ENCODE measurements at places on chromosomes 4 and X. TPM values are rescaled to one million over a fixed set of nuclear protein-coding genes. Genes with fewer than 3 reads are reported as not detected.

STOX2 gene
- total RNA-seq = 26.6 TPM

ANK2 gene
- total RNA-seq = 154 TPM

TSPAN7 gene
- 85.8 TPM for total RNA-seq

ADGRL3 gene
- total RNA-seq = 67.2 TPM

SPANXB1 gene
- total RNA-seq = not detected

PPARGC1A gene
- 72.1 TPM for total RNA-seq

SPANXN4 gene
- not detected for total RNA-seq

CPLX1 gene
- 10.1 TPM for total RNA-seq

TREX2 gene
- total RNA-seq = 0.40 TPM

SMIM10 gene
- 1.8 TPM for total RNA-seq

ZNF630 gene
- not detected for total RNA-seq

ARFIP1 gene
- 33.3 TPM for total RNA-seq

CXorf58 gene
- not detected for total RNA-seq

PF4V1 gene
- not detected for total RNA-seq

XPNPEP2 gene
- not detected for total RNA-seq

CTAG1A gene
- total RNA-seq = not detected

PLAC1 gene
- total RNA-seq = not detected

HPGDS gene
- not detected for total RNA-seq

EDNRA gene
- total RNA-seq = 0.25 TPM

ATP5ME gene
- total RNA-seq = 766 TPM

POU3F4 gene
- 0.14 TPM for total RNA-seq

BEND4 gene
- 3.8 TPM for total RNA-seq

NPNT gene
- total RNA-seq = 0.32 TPM

KDR gene
- 0.09 TPM for total RNA-seq

ZNF275 gene
- 5.6 TPM for total RNA-seq

SMIM31 gene
- not detected for total RNA-seq

XAGE1A gene
- not detected for total RNA-seq

ALG13 gene
- 56.3 TPM for total RNA-seq

ADGRG4 gene
- total RNA-seq = 0.14 TPM

ZBTB49 gene
- 3.1 TPM for total RNA-seq

CTPS2 gene
- 5.8 TPM for total RNA-seq

MMRN1 gene
- total RNA-seq = not detected

POU4F2 gene
- total RNA-seq = 0.29 TPM

NRK gene
- 0.13 TPM for total RNA-seq

DRP2 gene
- total RNA-seq = 5.8 TPM

LUZP4 gene
- total RNA-seq = not detected

LIMCH1 gene
- total RNA-seq = 43.1 TPM

ENPP6 gene
- 0.14 TPM for total RNA-seq

PPAT gene
- 31.1 TPM for total RNA-seq

MAGEA8 gene
- not detected for total RNA-seq
